Renal cortical epithelial cell (primary cell): ENCODE measurements at places on chromosomes 16 and 17. TPM values are rescaled to one million over a fixed set of nuclear protein-coding genes. Genes with fewer than 3 reads are reported as not detected.

DNA sequence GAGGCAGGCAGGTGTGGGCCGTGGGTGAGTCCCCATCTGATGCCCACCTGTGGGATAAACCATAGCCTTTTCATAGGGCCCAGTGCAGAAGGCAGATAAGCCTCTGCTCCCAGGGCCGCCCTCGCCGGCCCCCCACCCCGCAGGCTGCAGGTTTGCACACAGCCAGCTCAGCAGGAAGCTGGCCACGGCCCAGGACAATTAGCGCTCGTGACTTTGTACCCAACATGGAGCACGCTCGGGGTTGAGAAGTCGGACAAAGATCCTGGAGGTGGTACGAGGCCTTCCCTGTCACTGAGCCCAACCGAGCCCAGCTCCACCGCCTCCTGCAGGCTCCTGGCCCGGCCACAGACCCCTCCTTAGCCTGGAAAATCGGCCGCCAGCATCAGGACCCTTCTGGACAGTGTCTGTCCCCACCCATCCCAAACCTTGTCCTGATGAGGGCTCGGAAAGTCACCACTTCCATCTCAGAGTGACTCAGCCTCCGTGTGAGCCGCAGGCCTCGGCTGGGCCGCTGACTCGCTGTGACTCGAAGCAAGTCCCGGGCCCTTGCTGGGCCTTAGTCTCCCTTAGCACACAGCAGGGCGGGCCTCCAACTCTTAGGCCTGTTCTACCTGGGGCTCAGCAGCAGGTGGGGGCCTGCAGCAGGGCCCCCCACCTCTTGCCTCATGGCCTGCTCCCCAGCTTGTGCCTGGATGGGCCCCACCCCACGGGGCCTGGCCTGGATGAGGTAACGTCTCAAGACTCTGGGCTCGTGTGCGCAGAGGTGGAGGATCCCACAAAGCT lies 22.7 kb downstream of the FAM83G start:
- peak; percentile 48 for DNase-seq

The CTRB1 gene
- total RNA-seq: not detected in 2 replicates

- DNase-seq: no peak
Measured at GRCh38 chr17:10317543-10317834, 55.3 kb downstream of the MYH13 start.

GRCh38 chr17:61465550-61466237 lies 13.5 kb downstream of the TBX4 start:
- no peak for DNase-seq

The GAST gene
- total RNA-seq: not detected in 2 replicates

The MT1F gene
- total RNA-seq: 11.0 and 11.1 TPM in 2 replicates

The USP6 gene
- total RNA-seq: 0.55 TPM in 1 of 2 replicates, not detected in the other

The HSPB9 gene
- not detected in 2 replicates for total RNA-seq

DNA sequence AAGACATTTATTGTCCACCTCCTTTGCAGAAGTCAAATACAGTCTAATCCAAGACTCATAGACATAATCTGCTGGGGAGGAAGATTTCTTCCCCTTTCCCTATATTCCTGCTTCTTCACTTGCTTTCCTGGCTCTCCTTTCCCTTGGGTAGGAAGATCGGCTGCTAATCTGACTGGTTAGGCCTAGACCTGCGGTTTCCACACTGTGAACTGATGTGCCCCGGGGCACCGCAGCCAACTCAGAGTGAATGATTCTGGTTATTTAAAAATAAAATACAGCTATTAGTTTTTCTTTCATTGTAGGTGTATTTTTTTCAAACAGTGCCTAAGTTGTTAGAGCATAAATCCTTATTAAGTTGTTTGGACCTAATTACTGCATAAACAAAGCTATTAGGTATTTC lies 78.9 kb downstream of the DNAH3 start:
- peak; percentile 37 for DNase-seq

DNA sequence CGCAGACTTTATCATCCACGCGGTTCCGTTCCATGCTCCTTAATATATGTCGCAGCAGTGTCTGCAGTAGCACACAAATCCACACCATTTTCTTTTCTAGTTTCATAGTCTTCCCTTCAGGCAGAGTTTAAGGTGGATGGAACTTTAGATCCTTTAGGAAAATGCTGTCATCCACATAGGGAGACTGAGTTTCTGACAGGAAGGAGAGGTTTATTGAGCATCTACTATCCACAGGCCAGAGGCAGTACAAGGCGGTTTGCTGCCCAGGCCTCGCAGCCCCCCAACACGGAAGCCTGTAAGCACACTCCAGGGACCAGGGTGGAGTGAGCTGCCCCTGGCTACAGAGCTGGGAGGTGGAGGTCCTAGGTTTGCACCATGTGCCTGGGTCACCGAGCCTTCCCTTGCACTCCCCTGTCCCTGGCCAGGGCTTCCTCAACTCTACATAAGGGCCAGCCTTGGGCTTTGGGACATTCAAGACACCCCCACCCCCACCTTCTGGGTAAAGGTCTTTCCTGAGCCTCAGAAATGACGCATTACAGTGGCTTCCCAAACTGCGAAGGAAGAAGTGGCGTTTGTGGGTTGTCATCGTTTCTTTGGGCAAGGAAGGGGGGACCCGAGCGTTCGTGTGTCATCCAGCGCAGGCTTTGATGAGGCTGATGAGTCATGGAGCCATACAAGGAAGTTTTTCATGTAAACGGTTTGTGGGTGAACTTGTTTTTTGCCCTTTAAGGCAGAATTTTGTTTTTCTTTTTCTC lies 146.5 kb upstream of the PLCG2 start:
- DNase-seq: peak; percentile 58
